ENCODE measurements at places on chromosomes 3 and 15.
A peak's percentile ranks its signal among the peaks of the same experiment; 100 is the strongest.

GRCh38 chr3:134655706-134656105 lies 4.9 kb upstream of the KY start:
- DNase-seq, result no peak

DNA sequence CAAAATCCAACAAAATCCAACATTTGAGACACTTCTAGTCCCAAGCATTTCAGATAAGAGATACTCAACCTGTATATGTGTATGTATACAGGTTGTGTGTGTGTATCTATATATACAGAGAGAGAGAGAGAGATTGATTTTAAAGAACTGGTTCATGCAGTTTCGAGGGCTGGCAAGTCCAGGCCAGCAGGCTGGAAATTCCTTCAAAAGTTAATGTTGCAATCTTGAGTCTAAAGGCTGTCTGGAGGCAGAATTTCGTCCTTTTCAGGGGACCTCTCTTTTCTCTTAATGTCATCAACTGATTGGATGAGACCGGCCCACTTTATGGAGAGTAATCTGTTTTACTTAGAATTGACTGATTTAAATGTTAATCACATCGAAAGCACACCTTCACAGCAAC lies 199.6 kb upstream of the IL12A start:
- no peak for DNase-seq

- DNase-seq, result peak; percentile 68
These were observed 68.4 kb downstream of the HES1 start for GRCh38 chr3:194204042-194204987.

- peak; percentile 85 for DNase-seq
These were observed 15.4 kb upstream of the BFSP2 start for GRCh38 chr3:133384331-133385027.

DNA sequence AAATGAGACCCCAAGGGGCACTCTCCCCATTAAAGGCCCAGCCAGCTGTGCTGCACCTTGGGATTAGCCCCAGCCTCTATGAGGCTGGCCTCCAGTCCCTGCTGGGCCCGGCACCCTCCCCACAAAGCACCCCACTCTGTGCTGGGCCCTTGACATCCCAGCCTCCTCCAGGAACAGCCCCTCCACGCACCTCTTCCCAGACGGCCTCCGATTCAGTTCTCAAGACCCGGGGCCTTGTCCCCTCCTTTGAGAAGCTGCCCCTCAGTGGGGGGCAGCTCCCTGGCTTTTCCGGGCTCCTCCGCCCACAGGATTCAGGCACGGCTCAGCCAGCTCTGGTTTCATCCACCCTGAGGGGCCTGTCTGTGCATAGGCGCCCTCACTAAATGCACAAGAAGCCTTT lies 144.1 kb downstream of the LRRK1 start:
- DNase-seq, result no peak

GRCh38 chr15:94047566-94047965 lies 183.8 kb upstream of the MCTP2 start:
- DNase-seq, result no peak

GRCh38 chr15:80828796-80829195 lies 49.6 kb downstream of the CEMIP start:
- DNase-seq, result no peak

DNA sequence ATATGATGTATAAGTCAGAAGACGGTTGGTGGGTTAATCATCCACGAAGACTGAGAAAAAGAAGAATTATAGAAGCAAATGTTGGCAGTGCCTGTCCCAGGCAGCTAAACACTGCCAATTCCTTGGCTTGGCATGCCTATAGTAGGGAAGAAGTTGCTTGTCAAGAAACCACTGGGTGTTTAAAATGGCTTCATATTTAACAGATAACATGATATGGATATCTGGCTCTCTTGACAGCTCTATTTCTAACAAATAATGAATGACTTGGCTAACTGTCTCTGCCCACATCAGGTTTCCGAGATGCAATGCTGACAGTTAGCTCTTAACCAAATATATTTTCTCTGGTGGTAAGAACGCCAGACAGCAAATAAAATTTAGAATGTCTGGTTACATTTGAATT lies 341.7 kb upstream of the KCNMB2 start:
- DNase-seq, result no peak

DNA sequence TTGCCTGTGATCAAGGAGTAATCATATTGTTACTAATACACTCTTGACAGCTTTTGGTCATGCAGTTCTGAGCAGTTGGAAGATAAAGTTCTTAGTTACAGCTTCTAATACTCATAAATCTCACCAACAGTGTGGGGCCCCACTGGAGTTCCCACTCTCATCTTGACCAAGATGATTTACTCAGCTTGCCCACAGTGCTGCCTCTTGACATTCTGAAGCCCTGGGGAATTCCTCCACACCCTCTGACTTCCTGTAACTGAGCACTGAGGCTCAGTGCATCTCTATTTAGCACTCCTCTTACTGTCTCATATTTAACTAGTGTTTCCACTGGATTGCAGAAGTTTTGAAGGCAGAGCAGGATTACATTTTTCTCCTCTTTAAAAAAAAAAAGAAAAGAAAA lies 1.9 kb upstream of the ARL6IP5 start:
- DNase-seq, result no peak
